ENCODE measurements at places on chromosomes 4 and X.

DNA sequence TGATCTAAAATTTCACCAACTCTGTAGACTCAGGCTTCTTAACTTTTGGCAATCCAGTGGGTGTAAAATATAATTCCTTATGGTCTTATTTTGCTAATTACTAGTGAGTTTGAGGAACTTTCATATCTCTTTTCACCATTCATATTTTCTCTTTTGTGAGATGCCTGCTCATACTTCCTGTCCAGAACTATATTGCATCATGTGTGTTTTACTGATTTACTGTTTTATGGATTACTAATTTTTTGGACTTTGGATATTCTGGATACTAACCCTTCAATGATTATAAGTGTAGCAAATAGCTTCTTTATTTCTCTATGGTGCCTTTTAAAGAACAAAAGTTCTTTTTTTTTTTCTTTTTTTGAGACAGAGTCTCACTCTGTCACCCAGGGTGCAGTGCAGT lies 20.6 kb downstream of the GSX2 start:
- DNase-seq: no peak

- no peak for DNase-seq
Observed at GRCh38 chrX:70254063-70254400, 6.0 kb downstream of the P2RY4 start.

- DNase-seq: no peak
Observed at GRCh38 chrX:69530306-69530705, 26.2 kb downstream of the NALF2 start.

- no peak for DNase-seq
Observed at GRCh38 chr4:96162636-96163035, 322.7 kb downstream of the PDHA2 start.

All from mesenteric fat pad (tissue), 1 donor.